Activated CD4-positive, CD25-positive, alpha-beta regulatory T cell (primary cell): ENCODE measurements at places on chromosomes 7 and 10.
A peak's percentile ranks its signal among the peaks of the same experiment; 100 is the strongest.

DNA sequence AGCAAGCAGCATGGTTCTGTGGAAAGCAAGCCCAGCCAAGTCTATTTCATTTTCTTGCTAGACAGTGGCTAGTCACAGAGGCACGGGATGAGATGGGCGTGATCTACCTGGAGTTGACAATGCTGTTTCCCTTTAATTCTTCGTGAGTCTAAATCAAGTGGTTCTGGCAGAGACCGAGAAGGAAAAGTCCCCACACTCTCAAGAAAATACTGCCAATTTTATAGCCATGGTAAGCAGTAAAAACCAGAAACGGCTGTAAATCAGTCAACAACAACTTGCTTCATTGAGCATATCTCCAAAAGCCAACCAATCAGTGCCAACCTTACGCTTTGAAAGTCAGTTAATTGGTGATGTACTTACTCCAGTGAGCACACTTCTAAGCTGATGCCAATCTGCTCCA lies 223.4 kb downstream of the SEC23IP start:
- no peak for DNase-seq

GRCh38 chr10:4069491-4069890 lies 284.5 kb upstream of the KLF6 start:
- no peak for DNase-seq

DNA sequence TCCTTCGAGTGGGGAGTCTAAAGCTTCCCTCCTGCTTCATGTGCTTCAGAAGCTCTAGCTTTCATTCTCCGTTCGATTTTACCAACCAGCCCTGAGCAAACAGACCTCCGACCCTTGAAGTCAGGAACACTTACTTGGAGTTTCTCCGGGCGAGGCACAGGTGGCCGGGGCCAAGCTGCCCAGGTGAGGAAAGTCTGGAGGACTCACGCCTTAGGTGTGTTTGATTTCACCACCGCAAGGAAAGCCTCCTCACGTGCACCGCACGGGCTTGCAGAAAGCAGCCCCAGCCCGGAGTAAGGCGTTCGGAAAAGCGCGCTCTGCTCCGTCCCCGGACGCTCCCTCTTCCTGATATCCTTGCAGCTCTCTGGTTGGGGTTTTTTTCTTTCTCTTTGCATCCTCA lies 30.1 kb upstream of the CNPY1 start:
- DNase-seq: no peak

DNA sequence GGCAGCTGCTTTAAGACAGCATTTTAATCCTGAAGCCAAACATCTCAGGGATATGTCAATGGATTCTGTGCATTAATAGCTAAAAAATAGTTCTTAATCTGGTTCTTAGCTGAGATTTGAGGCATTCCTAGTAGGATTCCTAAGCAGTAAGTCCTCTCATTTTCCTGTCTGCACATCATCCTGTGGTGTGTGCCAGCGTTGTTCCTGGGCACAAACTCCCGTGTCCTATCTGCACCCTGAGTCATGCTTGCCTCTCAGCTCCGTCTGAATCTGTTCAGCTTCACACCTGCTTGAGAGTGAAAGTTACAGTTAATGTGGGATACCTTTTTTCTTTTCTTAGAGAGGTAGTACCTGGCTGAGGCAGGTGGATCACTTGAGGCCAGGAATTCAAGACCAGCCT lies 19.5 kb downstream of the BAG3 start:
- DNase-seq: no peak

GRCh38 chr10:25294032-25294926 lies 119.5 kb downstream of the GPR158 start:
- DNase-seq: no peak

DNA sequence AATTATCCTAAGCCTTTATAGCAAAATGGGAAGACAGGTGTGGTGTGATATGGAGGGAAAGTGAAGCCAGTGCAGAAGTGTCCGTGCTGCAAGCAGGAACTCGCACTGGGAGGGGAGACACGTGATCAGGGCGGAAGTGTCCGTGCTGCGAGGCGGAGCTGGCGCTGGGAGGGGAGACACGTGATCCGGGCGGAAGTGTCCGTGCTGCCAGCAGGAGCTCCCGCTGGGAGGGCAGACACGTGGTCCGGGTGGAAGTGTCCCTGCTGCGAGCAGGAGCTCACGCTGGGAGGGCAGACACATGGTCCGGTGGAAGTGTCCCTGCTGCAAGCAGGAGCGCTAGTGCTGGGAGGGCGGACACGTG lies 40.5 kb upstream of the PRKAR1B start:
- DNase-seq: no peak

DNA sequence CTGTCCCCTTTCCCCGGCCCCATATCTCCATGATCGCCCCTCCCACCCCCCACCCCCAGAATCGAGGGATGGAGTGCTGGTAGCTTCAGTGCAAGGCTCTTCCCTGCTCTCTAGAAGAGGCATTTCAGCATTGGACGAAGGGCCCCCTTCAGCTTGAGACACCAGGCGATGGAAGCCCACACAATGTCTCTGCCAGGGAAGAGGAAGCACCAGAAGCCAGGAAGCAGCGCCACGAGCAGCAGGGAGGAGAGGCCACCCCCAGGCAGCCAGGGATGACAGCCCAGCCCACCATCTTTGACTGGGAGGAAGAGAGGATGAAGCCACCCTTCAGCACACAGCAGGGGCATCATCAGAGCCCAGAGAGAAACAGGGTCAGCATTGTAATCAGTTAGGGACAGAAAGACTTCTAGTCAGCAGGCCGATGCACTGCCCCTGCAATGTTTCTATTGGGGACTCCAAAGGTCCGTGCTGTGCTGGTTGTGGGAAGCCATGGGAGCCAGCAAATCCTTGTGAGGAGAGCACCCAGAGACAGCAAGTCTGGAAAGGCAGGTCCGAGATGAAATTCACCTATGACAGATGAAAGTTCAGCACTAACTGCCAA lies 15.7 kb downstream of the TMEM72 start:
- DNase-seq: no peak

GRCh38 chr10:89171996-89172395 lies 35.1 kb downstream of the CH25H start:
- DNase-seq: no peak

- no peak for DNase-seq
Observed at GRCh38 chr7:44217852-44218402, 17.1 kb downstream of the YKT6 start.

DNA sequence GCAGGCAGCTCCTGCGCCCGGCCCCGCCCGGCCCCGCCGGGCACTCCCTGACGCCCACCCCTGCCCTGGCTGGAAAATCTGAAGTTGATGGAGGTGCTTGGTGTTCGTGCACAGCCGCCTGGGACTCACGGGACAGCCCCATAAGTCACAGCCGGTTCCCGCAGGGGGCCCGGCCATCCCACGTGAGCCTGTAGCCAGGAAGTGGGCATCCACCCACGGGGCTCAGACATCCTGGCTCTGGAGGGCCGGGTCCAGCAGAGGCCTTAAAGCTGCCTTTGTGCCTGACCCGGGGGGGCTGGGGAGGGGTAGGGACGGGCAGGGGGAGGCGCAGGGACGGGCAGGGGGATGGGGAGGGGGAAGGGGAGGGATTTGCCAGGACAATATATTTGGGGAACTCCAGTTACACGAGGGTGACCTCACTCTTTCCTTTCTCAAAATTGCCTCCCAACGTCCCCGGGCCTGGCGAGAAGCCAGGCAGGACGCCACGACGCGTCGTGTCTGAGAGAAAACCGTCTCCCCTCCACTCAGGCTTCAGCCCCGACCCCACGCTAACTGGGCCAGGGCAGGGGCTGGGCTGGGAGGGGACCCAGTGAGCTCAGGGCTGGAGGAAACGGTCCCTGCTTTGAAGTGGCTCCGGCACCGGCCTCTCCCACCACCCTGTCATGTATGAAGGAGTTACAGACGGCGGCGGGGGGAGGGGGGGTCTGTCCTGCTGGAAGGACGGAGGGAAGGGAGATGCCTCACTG lies 82.1 kb upstream of the PDGFA start:
- peak; percentile 54 for DNase-seq

DNA sequence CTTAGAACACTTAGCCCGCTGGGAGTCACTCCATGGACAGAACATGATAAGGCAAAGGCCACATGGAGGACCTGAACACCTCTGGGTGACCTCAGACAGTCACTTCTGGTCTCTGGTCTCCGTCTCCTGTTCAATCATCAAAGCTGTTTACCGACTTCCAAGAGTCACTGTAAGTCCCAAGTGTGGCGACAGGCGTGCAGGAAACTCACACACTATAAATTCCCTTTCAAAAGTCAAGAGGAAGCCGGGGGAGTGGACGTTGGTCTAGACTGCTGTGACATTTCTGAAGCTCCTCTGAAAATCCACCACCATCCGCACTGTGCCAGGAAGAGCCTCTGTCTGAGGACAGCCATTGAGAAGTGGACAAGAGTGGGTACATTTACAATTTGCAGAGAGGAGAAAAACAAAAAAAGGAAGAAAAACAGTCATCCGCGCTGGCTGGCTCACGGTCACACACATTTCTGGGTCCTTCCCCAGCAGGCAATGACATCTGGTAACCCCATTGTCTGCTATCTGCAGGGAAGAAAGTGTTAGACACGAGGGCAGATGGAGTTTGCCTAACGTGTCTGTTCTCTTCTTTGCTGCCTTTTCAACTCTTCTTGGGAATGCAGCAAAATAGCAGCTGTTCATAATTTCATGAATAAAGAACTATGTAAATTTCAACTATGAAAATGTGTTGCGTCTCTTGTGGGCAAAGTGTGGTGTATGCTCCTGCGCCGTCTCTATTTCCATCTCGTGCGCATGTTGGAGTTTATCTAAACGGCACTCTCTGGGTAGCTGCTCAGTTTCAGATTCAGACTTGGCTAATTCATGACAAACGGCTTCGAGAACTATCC lies 32.9 kb upstream of the CUX1 start:
- no peak for DNase-seq

DNA sequence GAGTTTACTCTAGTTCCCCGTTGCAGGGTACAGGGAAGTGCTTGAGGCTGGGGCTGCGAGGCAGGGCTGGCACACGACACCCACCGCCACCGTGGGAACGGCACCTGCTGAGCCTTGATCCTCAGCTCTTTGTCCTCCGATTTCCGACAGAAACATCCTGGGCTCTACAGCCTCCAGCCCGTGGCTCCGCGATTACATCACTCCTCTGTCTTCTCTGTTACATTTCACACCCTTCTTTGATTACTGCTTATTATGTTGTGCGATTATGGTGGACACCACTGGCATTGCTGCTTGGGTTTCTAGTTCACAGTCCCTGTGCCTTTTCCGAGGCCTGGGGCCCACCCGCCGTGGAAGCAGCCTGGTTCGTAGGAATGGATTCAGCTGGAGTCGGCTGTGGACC lies 26.9 kb downstream of the FKBP6 start:
- no peak for DNase-seq

GRCh38 chr10:126969310-126969709 lies 64.1 kb downstream of the DOCK1 start:
- no peak for DNase-seq

DNA sequence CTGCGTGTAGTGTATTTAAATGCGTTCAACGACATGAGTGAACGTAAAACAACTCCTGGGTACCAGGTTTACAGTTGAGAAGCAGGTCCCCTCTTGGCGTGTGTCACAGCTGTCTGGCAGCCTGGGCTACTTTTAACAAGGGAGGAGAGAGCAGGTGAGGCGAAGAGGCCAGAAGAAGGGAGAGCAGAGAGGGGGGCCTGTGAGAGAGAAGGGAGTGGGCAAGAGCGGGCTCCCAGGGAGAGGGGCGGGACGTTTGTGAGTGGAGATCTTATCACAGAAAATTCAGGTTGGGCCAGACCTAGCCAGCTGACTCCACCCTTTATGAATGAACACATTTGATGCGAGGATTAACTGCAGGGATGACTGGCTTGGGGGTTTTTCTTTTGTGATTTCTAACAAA lies 154.0 kb downstream of the CAMK1D start:
- DNase-seq: no peak

- no peak for DNase-seq
Observed at GRCh38 chr7:90387470-90388240, 15.6 kb upstream of the CLDN12 start.

- DNase-seq: no peak
Observed at GRCh38 chr7:55149001-55149400, 130.2 kb downstream of the EGFR start.

- no peak for DNase-seq
Observed at GRCh38 chr7:158802535-158803366, 26.6 kb downstream of the ESYT2 start.

DNA sequence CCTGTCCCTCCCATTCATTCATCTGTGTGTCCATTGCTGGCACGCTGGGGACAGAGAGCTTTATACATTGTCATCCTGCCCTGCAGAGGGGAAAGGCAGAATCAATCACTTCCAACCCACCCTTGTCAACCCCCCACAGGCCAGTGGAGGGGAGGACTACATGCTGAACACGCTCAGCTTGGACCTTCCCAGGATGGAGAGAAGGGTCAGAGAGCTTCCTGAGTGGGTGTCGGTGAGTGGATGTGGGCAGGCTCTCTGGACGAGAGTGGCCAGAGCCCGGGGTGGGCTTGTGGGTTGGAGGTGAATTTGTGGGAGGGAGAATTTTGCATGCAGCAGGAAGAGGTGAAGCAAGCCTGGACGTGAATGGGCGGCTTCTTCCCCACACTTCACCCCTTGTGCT lies 93.9 kb downstream of the DNAJB6 start:
- no peak for DNase-seq

DNA sequence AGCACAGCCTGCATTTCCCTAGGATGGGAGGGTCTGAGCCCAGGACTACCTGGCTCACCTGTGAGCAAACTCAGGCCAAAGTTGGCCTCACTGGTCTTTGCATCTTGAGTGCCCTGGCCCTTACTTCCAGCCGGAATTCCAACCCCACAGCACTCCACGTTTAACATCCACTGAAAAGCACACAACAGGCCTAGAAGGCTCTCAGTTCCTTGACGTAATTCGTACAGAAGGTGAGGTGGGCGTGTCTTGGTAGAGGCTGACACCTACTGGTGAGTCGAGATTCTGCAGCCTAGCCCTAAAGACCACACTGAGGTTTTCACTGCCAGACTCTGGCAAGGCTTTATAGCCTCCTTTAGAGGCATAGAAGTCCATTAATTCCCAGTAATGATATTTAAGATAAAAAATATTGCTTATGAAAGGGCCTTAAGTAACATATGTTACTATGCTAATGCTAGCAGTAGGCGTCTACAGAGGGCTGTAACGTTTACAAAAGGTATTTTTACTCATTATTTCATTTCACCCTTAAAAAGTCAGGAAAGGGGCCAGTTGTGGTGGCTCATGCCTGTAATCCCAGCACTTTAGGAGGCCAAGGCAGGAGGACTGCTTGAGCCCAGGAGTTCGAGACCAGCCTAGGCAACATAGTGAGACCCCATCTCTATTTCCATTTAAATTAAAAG lies 95.8 kb downstream of the HIP1 start:
- peak; percentile 29 for DNase-seq

- peak; percentile 43 for DNase-seq
Observed at GRCh38 chr10:77710759-77711682, 73.4 kb upstream of the KCNMA1 start.

- no peak for DNase-seq
Observed at GRCh38 chr7:148436571-148436970, 154.0 kb upstream of the C7orf33 start.

GRCh38 chr7:10874666-10875065 lies 99.0 kb upstream of the PHF14 start:
- no peak for DNase-seq
